ENCODE measurements at places on chromosomes 12 and 14.
A peak's percentile ranks its signal among the peaks of the same experiment; 100 is the strongest.

- DNase-seq, result no peak
These were observed 1.7 kb downstream of the ABCD2 start for GRCh38 chr12:39617887-39618286.

DNA sequence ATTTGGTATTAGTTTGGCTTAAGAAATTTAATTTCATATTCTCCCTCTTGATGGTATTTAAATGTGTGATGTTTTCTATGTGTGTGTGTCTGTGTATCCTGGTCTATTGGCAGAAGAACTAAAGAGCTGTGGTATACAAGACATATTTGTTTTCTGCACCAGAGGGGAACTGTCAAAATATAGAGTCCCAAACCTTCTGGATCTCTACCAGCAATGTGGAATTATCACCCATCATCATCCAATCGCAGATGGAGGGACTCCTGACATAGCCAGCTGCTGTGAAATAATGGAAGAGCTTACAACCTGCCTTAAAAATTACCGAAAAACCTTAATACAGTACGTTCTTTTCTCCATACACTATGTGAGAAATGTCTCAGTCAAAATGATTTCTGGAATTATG lies 14.6 kb downstream of the CDKN3 start:
- no peak for DNase-seq

DNA sequence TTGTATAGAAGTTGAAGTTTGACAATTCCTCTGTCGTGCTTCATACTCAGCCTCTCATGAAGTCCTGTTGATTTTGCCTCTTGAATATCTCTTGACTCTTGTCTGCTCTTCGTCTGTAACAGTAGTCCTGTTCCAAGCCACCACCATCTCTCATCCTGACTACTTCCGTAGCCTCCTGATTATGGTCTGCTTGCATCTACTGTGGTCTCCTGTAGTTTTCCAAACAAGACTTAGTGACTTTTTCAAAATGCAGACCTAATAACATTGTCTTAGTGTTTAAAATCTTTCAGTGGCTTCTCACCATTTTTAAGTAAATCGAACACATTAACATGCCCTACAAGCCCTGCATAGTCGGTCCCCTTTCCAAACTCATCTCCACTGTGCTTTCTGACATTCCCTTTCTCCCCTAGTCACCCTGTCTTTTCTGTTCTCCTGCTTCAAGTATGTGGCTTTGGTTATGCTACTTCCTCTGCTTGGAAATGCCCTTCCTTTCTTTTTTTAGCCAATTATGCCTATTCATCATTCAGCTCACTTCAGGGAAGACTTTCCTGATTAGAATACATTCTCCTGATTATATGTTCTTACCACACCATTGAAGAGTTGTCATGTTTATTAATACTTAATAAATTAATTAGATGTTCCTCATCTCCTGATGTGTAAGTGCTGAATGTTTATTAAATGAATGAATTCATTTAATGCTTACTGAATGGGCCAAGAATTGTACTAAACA lies 2.0 kb downstream of the SCYL2 start:
- no peak for DNase-seq

- DNase-seq, result no peak
These were observed 1217.4 kb upstream of the FLRT2 start for GRCh38 chr14:84312551-84312950.

GRCh38 chr14:39383741-39384140 lies 48.5 kb downstream of the FBXO33 start:
- DNase-seq, result no peak

DNA sequence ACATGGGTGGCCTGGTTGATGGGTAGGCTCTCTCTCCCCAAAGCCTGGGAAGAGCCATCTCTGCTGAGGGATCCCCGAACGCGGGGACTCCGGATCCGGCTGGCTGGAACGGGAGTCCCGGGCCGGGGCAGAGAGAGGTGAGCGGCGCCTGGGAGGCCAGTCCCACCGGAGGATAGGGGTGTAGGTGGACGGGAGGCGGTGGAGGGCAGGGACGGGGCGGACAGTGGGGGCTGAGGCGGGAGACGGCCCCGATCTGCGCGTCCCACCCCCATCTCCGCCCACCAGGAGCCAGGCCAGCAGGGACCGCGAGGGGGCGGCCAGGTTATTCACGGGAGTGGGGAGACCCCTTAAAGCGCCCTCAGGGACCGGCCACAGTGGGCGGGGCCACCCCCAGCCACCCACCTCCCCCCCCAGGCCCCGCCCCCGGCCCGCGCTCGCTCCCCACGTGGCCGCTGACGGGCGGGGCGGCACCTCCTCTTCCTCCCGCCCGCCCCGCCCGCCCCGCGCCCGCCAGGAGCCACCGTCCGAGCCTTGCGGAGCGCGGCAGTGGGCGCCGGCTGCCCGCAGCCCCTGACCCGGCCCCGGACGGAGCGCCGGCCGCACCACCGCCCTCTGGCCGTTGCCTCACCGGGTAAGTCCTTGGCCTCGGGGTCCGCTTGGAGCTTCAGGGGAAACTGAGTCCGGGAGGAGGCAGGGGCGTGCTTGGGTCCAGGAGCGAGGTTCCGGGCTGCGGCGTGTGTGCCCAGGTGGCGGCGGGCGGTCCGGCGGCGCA lies at the start of gene INF2:
Gene INF2, plus strand, starts transcription at position 510 of the 772 bp plus-strand sequence. CDS start 11,748 bp downstream, outside the sequence.
- peak; percentile 36 for DNase-seq

DNA sequence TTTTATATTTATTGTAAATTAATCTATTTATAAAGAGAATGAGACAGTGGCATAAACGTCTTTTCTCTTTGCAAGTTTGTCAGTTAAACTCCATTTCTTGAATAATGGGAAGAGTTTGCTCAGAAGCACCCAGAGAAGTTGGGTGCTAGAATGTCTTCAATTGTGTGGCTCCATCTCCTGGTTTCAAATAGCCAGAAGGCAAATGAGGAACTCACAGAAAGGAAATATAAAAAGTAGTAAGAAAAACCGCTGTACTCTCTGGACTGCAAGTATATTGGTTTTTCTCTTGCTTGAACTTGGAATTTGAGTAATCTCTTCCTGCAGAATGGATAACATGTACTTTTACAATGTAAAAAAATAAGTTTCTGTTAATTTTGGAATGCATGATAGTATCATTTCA lies 217.5 kb downstream of the DPY19L2 start:
- DNase-seq, result no peak

- no peak for DNase-seq
These were observed 82.3 kb downstream of the KCNMB4 start for GRCh38 chr12:70448371-70448770.

DNA sequence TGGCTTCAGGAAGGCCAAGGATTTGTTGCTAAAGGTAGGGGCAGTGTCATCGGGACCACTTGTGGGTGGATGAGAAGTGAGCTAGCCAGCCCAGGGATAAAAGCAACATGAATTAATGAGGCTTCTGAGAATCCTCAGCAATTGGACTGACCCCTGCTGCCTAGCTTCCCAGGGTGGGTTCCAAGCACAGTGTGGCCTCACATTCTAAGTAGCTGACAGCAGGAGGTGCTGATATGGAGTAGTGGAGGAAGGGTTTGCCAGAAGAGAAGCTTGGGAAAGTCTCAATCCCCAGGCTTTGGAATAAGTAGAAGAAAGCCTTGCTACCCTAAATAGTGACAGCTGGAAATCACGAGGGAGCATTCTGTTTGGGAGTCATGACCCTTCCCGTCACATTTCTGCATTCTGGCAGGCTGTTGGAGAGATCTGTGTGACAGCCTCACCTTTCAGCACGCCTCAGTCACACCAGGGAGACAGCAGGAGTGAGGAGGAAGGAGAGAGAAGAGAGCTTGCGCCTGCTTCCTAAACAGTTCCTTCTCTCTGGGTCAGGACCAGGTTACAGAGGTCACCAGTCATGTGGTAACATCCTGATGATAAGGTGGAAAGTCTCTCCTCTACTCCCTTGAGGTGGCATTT lies 31.2 kb downstream of the DACT1 start:
- no peak for DNase-seq

DNA sequence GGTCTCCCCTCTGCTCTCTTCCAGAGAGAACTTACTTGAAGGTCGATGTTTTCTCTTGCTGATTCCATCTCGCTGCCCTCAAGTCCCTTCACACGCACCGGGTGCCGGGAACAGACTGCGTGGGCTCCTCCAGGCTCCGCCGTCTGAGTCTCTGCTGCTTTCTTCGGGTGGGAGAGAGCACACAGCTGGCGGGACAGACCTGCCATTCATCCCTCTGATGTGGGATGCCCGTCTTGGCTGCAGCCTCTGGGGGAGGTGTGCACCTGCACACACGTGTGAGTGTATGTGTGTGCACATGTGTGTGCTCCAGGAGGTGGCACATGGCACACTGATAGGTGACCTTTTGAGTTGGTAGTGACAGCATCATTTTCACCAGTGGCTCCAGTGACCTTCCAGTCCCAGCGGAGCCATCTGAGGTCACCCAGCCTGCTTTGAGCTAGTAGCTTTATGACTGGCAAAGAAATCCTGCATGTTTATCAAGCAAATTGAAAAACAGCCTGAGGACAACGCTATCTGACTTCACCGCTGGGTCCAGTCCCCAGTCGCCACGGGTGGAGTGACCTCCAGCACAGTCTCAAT lies at the start of gene NINJ2:
Gene NINJ2, minus strand, starts transcription at position 153 of the 579 bp plus-strand sequence. Its CDS starts 85 bp downstream, at position 68.
- no peak for DNase-seq

- DNase-seq, result peak; percentile 81
These were observed 23.6 kb downstream of the HSP90AA1 start for GRCh38 chr14:102063109-102063807.

DNA sequence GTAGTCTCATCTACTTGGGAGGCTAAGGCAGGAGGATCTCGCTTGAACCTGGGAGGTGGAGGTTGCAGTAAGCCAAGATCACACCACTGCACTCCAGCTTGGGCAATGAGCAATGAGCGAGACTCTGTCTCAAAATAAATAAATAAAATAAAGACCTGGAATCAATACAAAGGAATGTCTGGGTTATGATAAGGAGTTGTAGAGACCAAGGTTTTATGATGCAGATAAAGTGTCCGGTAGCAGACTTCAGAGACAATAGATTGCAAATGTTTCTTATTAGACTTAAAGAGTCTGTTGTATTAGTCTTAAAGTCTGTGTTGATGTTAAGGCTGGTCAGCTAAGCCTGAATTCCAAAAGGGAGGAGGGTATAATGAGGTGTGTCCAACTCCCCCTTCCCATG lies 35.2 kb upstream of the RNASE1 start:
- DNase-seq, result no peak

DNA sequence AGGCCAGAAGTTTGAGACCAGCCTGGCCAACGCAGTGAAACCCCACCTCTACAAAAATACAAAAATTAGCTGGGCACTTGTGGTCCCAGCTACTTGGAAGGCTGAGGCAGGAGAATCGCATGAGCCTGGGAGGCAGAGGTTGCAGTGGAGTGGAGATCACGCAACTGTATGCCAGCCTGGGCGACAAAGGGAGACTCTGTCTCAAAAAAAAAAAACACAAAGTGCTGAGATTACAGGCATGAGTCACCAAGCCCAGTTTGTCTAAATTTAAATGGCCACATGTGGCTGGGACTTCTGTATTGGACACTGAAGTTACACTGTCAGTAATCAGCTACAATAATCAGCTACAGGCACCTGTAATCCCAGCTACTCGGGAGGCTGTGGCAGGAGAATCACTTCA lies 100.9 kb upstream of the AEBP2 start:
- no peak for DNase-seq

DNA sequence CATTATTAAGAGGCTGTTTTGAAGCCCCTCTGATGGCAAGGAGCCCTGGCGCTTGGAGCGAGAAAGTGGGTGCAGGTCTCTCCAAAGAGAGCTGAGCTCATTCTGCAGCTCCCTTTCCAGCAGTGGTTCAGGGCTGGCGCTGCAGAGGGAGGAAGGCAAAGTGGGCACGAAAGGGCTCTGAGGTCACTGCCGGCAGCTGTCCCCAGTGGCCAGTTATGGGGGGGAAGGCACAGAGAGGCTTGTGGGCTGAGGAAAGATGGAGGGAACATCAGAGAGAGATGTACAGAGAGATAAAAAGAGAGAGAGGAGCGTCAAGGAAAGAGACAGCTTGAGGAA lies 75.2 kb upstream of the TBX5 start:
- DNase-seq, result no peak

DNA sequence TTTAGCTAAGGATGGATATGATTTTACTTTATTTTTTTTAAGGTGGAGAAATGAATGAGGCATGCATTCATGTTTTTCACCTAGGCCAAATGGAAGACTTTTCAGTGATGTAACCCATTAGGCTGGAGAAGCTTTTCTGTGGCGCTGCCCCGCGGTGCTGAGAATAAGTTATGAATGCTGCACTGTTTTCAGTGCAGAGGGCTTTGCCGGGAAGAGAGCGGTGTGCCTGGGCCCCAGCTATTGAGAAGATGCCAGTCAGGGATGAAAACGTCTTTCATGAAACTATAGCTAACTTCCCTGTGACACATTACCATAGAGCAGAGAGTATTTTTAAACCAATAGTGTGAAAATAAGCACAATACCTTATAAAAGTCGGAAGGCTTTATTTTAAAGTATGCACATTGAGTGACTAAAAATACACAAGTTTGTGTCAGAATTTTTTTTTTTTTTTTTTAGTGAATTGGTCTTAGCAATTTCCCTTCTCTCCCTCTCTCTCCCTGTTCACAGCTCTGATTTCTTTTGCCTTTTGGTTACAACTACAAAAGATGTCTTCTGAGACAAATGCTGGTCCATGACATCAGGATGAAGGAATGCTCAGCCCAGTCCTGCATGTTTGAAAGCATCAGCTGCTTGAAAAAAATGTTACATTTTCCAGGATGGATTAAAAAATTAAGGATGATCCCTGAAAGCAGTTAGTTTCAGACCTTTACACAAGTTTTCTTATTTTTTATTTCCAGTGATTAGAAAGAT lies 48.3 kb downstream of the NPAS3 start:
- peak; percentile 10 for DNase-seq

DNA sequence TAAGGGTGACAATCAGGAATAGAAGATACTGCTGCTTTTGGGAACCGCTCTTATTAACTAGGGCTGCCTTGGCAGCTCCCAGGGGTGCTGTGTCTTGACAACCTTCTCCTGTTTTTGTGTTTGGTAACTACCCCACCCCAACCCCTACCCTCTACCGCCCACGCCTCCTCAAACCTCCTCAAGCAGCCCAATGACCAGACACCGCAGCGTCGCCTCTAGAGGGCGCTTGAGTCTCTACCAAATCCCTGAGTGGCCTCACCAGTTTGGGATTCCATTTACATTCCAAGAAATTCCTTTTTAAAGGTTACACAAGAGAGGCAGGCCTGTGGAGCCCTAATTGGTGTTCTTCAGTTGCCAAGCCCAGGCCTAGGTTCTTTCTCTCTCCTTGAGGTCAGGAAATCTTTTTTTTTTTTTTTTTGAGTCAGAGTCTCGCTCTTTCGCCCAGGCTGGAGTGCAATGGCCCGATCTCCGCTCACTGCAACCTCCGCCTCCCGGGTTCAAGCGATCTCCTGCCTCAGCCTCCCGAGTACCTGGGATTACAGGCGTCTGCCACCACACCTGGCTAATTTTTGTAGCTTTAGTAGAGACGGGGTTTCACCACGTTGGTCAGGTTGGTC lies 72.4 kb upstream of the USP44 start:
- DNase-seq, result no peak
